ENCODE measurements at places on chromosomes 6 and 20. TPM values are rescaled to one million over a fixed set of nuclear protein-coding genes. Genes with fewer than 3 reads are reported as not detected.

The GPLD1 gene
- polyA plus RNA-seq: 0.95 TPM

The ENPP1 gene
- 0.34 TPM for polyA plus RNA-seq

The KIF6 gene
- polyA plus RNA-seq: not detected

The NT5E gene
- polyA plus RNA-seq: 118 TPM

The SLC17A3 gene
- not detected for polyA plus RNA-seq

The PMEPA1 gene
- 7.0 TPM for polyA plus RNA-seq

The ATP9A gene
- polyA plus RNA-seq: 0.20 TPM

The PTPRT gene
- not detected for polyA plus RNA-seq

The BCAS1 gene
- 1.8 TPM for polyA plus RNA-seq

The AIF1 gene
- polyA plus RNA-seq: 5.6 TPM

The CST11 gene
- polyA plus RNA-seq: not detected

The SNAI1 gene
- 0.63 TPM for polyA plus RNA-seq

The GJA10 gene
- not detected for polyA plus RNA-seq

The COL21A1 gene
- polyA plus RNA-seq: not detected

The CARMIL1 gene
- polyA plus RNA-seq: 1.1 TPM

The TPD52L1 gene
- polyA plus RNA-seq: not detected

The BPIFB1 gene
- not detected for polyA plus RNA-seq

The MCHR2 gene
- polyA plus RNA-seq: not detected

The SNX5 gene
- 103 TPM for polyA plus RNA-seq

The EYA2 gene
- 0.11 TPM for polyA plus RNA-seq

The DNAJC5 gene
- polyA plus RNA-seq: 5.2 TPM

The PTCRA gene
- polyA plus RNA-seq: 1.0 TPM

The TCF15 gene
- polyA plus RNA-seq: not detected

The VSX1 gene
- not detected for polyA plus RNA-seq

The MTRF1L gene
- 12.5 TPM for polyA plus RNA-seq

The CD24 gene
- polyA plus RNA-seq: 261 TPM

The GGTLC1 gene
- not detected for polyA plus RNA-seq

The ECT2L gene
- polyA plus RNA-seq: 0.23 TPM

The RIPPLY2 gene
- not detected for polyA plus RNA-seq

The CLIC5 gene
- polyA plus RNA-seq: 1.9 TPM

The BPIFA1 gene
- not detected for polyA plus RNA-seq

The NOX3 gene
- not detected for polyA plus RNA-seq

The NINL gene
- 1.8 TPM for polyA plus RNA-seq

The TNF gene
- 6.4 TPM for polyA plus RNA-seq

The PBOV1 gene
- polyA plus RNA-seq: not detected

The SLC25A27 gene
- not detected for polyA plus RNA-seq

The C20orf141 gene
- polyA plus RNA-seq: not detected

The CYP39A1 gene
- not detected for polyA plus RNA-seq

The TOP1 gene
- polyA plus RNA-seq: 17.0 TPM

The BEND3 gene
- 0.90 TPM for polyA plus RNA-seq

All from IgD-negative memory B cell (primary cell).